ENCODE measurements at places on chromosomes 2 and 18.

DNA sequence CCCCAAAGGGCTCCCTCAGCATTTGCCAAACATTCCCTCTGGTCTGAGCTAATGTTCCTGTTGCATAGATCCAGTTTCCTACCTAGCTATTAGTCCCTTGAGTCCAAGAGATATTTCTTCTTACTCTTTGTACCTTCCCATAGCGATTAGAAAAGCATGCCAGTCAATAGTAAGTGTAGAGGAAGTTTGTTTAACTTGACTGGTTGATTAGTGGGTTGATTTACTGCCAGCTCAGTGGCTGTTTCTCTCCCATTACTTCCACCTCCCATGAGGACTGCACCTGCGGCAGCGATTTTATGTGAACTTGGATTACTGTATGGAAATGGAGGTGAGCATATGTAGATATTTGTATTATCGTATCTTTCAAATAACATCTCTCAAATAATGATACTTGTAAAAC is 1748.4 kb upstream of the CELF4 start:
- DNase-seq = no peak

DNA sequence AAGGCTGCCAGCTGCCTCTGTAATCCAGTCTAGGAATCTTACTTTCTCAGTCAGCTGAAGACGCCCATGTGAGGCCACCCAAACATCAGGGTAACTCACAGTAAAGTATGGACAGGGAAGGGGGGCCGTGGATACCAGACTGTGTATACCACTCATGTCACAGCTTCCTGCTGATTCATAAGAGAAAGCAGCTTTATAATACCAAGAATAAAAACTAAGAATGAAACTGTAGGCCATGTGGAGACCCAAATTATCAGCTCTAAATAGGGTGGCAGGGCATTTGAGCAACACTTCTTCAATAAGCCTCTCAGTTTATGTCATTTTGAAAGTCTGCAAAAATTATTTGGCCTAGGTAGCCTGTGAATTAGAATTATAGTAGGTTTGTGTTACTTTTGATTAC is 115.0 kb upstream of the CDCA7 start:
- no peak for DNase-seq

DNA sequence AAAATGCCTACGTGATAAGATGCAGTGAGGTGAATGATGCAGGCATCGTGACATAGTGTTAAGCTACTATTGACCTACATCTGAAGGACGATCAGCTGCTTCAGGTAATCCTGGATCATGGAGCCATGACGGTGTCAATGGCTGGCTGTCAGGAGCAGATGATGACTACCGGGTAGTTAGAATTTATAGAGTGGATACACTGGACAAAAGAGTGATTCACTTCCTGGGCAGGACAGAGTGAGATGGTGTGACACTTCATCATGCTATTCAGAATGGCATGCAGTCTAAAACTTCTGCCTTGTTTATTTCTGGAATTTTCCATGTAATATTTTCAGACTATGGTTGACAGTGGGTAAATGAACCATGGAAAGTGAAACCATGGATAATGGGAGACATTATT is 29.5 kb downstream of the METTL8 start:
- no peak for DNase-seq

GRCh38 chr18:73707035-73707434 is 440.6 kb downstream of the FBXO15 start:
- no peak for DNase-seq

GRCh38 chr2:239230318-239231052 is 170.3 kb downstream of the HDAC4 start:
- DNase-seq = no peak

DNA sequence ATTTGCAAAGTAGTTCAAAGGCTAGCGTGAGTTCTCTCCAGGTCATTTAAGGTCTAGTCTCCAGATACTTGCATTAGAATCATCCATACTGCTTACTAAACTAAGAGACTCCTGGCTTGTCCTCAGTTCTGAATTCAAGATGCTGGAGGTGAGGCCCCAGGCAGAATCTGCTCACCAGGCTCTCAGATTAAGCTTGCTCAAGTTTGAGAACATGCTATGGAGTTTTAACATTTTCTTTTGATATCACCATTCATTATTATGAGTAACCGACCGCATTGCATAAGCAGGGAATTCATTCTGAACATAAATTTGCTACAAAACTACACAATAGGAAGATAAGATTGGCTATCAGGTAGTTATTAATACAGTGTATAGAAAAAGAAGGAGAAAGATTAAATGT is 409.7 kb upstream of the FANCL start:
- no peak for DNase-seq

GRCh38 chr2:31535768-31536167 is 45.0 kb downstream of the SRD5A2 start:
- DNase-seq = no peak

- DNase-seq = no peak
Observed at GRCh38 chr2:64250751-64251423, 106.7 kb upstream of the PELI1 start.

DNA sequence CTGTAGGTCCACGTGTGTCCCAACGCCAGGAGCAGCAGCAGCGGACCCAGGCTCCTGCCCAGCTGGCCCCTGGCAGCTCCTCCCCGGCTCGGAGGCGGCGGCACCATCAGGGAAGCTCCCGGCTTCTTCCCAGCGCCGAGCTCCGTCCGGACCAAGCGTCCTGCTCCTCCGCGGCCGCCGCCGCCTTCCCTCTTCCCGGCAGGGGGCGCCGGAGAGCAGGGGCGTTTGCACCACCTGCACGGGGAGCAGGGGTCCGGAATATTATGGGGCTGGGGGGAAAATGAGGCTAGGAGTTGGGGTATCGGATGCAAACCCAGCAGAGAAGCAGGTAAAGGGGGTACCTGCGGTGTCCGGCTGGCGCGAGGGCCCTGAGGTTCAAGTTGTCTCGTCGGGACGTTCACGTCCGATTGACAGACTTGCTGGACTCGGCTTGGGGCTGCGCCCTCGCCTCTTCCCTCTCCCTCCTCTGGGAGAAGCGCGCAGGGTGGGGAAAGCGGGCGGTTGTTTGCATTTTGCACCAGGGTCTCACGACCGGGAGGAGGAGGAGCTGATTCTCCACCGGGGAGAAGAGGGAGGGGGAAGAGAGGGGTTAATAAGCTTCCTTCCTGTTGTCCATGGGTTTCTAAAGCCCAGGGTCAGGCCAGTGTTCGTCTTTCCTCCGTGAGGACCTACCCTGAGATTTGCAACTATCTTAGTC is at the start of gene CCBE1:
CCBE1 (minus strand) TSS at position 188 of the 697 bp plus-strand sequence.
- no peak for DNase-seq

- DNase-seq = no peak
Observed at GRCh38 chr2:111941531-111941930, 43.1 kb downstream of the MERTK start.

DNA sequence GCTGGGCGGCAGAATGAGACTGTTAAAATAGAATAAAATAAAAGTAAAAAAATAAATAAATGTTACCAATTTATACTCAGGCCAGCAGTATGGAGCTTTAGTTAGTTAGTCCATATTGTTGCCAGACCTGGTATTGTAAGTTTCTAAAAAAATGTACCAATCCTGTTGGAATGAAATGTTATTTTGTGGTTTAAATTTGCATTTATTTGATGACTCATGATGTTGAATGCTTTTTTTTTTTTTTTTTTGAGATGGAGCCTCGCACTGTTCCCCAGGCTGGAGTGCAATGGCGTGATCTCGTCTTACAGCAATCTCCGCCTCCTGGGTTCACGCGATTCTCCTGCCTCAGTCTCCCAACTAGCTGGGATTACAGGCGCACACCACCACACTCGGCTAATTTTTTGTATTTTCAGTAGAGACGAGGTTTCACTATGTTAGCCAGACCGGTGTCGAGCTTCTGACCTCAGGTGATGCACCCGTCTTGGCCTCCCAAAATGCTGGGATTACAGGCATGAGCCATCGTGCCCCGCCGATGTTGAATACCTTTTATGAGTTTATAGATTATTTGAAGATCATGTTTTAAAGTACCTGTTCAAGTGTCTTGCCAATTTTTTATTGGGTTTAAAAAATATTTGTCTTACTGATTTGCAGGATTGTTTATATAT is 5.7 kb upstream of the PTPRN start:
- no peak for DNase-seq

DNA sequence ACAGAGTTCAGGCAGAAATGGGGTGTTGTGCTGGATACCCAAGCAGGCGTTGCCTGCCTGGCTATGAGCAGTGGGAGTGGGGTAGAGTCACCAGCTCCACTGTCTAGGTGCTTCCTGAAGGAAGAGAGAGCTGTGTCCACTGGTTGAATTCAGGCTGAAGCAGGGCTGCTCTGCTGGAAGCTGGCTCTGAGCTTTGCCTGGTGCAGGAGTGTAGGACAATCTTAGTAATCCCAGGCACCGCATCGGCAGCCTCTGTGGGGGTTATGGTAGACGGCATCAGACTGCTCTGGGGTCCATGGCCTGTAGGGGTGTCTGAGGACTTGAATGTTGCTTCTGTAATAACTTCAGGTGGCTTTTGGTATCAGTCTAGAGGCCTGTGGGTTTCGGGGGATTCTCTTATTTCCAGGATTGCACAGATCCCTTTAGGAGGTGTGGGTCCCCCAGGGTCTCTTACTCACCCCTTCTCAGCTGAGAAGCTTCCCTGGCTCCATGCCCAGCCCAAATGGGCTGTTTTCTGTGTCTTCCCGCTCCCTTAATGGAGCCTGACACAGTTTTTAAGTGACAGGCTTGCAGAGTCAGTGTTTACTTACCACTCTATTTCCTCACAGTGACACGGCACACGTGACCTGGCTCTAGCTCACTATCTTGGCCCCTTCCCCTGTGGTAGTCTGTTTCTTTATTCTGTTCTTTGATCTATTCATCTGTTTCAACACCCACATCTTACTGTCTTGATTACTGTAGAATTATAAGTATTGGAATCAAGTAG is 644.3 kb downstream of the CBLN2 start:
- no peak for DNase-seq

- no peak for DNase-seq
Observed at GRCh38 chr2:80530442-80531064, 226.0 kb upstream of the LRRTM1 start.

Measured in cortex of kidney (tissue), 1 donor.